ENCODE measurements at places on chromosomes 2 and 18. TPM values are rescaled to one million over a fixed set of nuclear protein-coding genes. Genes with fewer than 3 reads are reported as not detected.

GRCh38 chr2:190459881-190460280 lies 51.7 kb downstream of the MFSD6 start:
- no peak for DNase-seq

DNA sequence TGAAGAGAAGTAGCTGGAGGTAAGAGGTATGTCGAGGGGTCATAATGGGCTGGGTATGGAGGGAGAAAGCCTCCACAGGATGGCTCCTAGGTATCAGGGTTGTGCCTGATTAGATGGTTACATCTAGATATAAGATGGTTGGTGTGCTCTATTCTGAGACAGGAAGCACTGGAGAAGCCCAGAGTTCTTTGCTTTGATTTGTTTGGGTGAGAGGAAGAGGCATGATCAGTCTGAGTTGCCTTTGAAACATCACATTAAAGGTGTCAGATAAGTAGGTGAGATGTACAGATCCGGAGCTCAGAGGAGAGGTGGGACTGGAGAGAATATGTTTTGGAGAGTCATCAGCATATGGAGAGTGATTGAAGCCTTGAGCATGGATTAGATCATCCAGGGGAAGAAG lies 74.1 kb downstream of the KLHL29 start:
- no peak for DNase-seq

DNA sequence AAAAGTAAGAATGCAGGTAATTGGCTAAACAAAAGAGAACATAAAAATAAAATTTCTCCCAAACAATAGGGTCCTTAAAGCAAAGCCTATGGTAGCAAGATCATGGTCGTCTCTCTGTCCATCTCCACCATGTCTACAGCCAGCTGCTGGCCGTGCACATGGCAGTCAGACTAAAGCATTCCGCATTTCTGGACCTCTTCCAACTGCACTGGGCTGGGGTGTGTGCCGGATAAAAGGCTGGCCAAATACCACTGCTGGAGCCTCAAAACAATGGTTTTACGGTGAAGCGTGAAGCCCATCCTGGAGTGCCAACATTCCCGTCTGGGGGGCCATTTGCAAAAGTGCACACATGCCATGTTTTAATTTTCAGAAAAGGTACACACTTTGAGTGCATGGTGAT lies 74.8 kb upstream of the PIEZO2 start:
- no peak for DNase-seq

- no peak for DNase-seq
Observed at GRCh38 chr18:452816-453215, 47.7 kb downstream of the COLEC12 start.

The HOXD8 gene
- 11.6 TPM for total RNA-seq
